ENCODE measurements at places on chromosomes 6 and 20. TPM values are rescaled to one million over a fixed set of nuclear protein-coding genes. Genes with fewer than 3 reads are reported as not detected.

DNA sequence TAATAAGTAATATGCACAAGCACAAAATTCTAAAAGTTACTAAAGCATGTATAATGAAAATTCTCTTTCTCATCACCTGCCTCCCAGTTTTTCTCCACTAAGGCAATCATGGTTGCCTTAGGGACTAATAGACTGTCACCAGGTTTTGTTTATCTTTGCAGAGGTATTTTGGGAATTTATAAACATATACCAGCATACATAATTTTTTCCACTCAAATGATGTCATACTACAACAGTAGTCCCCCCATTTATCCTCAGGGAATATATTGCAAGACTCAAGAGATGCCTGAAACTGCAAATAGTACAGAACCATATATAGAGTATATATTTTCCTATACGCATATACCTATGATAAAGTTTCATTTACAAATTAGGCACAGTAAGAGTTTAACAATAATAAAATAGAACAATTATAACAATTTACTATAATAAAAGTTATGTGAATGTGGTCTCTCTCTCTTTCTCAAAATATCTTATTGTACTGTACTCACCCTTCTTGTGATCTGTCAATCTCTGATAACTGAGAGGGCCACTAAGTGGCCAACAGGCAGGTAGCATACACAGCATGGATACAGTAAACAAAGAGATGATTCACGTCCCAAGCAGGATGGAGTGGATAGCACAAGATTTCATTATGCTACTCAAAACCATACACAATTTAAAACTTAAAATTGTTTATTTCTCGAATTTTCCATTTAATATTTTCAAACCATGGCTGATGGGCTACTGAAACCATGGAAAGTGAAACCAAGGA, 19.7 kb downstream of the RBL1 start:
- DNase-seq, result no peak

DNA sequence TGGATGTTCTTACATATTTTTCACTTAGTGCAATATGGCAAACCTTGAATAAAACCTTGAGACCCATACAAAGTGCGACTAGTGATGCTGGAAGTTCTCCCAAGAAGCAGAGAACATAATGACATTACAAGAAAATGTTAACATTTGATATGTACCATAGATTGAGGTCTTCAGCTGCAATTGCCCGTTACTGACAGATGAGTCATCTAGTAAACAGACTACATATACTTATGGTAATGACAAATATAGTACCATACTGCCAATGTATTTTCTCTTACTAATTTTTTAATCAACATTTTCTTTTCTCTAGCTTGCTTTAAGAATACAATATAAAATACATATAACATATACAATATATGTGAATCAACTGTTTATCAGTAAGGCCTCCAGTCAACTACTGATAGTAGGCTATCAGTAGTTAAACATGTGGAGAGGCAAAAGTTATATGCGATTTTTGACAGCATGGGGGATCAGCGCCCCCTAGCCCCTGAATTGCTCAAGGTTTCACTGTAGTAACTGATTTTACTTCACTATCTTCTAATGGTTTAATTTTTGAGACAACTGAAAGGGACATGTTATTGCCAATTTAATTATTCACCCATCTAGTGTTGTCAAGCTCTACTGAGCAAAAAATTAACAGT, 166.7 kb upstream of the ADGRB3 start:
- DNase-seq, result peak; percentile 6

DNA sequence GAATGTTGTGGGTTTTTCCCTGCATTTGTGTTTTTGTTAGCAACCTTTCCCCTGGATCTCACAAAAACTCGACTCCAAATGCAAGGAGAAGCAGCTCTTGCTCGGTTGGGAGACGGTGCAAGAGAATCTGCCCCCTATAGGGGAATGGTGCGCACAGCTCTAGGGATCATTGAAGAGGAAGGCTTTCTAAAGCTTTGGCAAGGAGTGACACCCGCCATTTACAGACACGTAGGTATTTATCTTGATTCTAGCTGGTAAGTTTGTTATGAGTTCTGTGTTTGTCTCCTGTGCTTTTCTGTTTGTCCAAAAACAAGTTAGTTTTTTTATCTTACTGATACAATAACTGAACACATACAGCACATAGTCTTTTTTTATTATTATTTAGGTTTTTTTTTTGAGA, 3.0 kb downstream of the SLC25A27 start:
- DNase-seq, result peak; percentile 62

EYS gene
- total RNA-seq, result 0.10 TPM

DNA sequence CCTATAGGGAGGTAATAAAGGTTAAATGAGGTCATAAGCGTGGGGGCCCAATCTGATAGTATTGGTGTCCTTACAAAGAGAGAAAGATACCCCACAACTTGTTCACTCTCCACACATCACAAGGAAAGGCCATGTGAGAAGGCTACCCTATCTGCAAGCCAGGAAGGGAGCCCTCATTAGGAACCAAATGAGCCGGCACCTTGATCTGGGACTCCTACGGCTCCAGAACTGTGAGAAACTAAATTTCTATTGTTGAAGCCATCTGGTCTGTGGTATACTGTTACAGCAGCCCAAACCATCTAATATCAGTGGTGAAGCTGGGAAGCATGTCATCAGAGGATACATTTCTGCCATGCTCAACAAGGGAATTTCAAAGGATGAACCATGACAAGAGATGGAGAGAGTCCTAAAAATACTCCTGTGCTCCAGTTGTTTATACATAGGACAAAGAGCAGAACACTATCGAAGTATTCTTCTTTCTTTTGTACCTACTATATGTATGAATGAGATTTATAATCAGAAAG, 10.4 kb downstream of the COX7A2 start:
- no peak for DNase-seq

DNA sequence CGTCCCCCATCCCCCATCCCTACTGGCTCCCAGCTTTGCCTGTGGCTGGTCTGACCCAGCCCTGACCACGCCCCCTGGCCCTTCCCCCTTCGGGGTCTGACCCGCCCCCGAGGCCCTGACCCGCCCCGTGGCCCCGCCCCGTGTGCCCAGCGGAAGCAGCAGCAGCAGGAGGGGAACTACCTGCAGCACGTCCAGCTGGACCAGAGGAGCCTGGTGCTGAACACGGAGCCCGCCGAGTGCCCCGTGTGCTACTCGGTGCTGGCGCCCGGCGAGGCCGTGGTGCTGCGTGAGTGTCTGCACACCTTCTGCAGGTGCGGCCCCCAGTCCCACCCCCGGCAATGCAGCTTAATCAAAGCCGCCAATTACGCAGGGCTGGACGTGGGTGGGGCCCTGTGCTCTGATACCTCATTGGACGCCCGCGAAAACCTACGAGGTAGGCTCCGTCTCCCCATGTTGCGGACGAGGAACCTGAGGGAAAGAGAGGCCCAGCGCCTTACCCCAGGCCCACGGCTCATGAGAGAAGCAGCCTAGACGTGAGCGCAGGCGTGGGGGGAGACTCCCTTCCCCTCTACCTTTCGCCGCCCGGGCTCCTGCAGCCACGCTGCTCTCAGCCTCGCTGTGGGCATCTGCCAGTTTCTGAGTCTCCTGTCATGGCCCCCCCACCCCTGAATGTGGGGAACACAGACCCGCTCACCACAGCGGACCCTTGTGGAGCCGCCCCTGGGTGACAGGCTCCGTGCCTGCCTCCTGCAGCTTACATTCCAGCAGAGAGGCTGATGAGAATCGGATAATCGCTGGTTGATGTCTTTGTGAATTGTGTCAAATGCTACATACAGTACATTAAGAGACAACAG, 12.8 kb downstream of the RBCK1 start:
- DNase-seq, result peak; percentile 87

DNA sequence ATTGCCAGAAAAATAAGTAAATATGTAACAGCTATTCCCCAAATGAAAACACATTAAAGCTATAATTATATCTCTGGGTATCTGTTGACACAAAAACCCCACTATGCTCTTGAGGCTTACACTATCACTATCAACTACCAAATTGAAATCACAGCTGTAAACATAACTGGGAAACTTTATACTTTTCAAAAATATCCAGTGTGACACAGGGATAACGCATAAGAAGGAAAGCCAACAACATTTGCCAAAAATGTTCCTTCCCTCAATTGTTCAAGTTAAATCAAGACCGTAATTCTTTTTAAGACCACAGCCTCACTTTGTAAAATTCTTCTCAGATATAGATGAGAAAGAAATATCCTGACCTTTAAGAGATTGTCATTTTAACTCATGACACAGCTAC, 3.1 kb downstream of the ZHX3 start:
- no peak for DNase-seq

HSPA1L gene
- total RNA-seq, result 0.55 TPM

GRCh38 chr6:45353654-45354053, 24.1 kb downstream of the SUPT3H start:
- no peak for DNase-seq

TFAP2D gene
- not detected for total RNA-seq

DNA sequence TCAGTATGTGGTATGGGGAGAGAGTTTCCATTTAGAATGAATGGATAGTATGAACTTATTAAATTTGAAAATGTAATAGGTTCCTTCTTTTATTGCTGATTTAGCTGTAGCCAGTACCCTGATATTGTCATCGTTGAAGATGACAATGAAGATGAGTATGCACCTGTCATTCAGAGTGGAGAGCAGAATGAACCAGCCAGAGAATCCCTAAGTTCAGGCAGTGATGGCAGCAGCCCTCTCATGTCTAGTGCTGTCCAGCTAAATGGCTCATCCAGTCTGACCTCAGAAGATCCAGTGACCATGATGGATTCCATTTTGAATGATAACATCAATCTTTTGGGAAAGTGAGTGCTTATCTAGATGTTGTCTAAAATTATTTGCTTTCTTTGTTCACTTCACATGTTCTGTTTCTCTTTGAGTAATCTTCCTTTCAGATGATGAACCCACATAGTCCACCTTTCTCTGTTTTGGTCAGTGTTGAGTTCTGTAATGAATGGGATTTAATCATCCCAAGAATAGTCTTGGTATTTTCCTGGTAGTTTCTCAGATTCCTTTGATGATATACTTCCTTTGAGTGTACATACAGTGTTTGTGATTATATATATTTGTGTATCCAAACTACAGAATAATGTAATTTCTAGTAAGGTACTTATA, 23.3 kb downstream of the HSF2 start:
- no peak for DNase-seq

DNA sequence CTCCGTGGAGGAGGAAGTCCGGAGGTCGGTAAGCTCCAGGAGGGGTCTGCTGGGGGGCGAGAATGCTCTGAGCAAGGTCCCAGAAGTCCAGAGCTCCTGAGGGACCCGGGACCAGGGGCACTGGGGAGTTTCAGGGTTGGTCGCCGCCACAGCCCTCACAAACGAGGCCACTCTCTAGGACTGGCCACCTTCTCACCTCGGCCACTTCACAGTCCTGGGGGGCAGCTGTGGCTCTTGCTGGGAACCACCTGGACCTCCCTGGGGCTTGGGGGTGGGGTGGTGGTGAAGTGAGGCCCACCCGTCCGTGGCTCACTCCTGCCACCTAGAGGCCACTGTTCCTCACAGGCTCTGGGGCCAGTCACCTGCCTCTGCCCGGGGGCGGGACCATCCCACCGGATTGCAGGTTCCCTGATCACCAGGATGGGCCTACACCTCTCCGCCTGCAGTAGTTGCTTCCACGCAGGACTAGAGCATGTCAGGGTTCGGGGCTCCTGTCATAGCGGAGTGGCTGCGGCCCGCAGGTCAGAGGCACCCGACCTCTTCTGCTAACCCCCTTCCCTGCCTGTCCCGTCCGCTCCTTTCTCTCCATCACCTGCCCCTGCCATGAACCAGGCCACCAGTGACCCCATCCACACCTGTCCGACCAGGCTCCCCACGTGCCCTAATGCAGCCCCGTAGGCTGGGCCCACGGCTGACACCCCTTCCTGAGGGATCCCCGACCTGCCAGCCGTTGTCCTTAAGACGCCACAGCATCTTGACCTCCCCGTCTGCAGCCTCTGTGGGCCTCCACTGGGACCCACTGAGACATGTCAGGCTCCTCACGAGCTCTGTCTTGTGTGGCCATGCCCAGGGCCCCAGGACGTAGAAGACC, 5.1 kb upstream of the TCEA2 start:
- DNase-seq, result peak; percentile 99
